ENCODE measurements at places on chromosomes 16 and 17. TPM values are rescaled to one million over a fixed set of nuclear protein-coding genes. Genes with fewer than 3 reads are reported as not detected.

LPO gene
- not detected for total RNA-seq

G6PC1 gene
- total RNA-seq = not detected

CD300A gene
- total RNA-seq = 36.5 TPM

XAF1 gene
- 199 TPM for total RNA-seq

ENPP7 gene
- not detected for total RNA-seq

NTN1 gene
- 0.07 TPM for total RNA-seq

TBC1D26 gene
- total RNA-seq = not detected

DDX28 gene
- 14.5 TPM for total RNA-seq

ASPA gene
- total RNA-seq = not detected

TBC1D3B gene
- total RNA-seq = 8.8 TPM

AGRP gene
- total RNA-seq = not detected

GRB7 gene
- 0.41 TPM for total RNA-seq
